NCI-H446 treated with DMSO at 0.1 percent for 48 hours (cell line): ENCODE measurements at places on chromosomes 5 and 9.

GRCh38 chr9:116797276-116797675, 110.2 kb downstream of the TRIM32 start:
- DNase-seq: no peak

GRCh38 chr5:57303985-57304384, 130.1 kb downstream of the GPBP1 start:
- DNase-seq: no peak

- DNase-seq: no peak
Measured at GRCh38 chr9:101591787-101592446, 2.9 kb downstream of the PPP3R2 start.

GRCh38 chr5:169632946-169633345, 4.1 kb upstream of the DOCK2 start:
- no peak for DNase-seq

- no peak for DNase-seq
Measured at GRCh38 chr5:151270599-151270998, 17.6 kb downstream of the GM2A start.

DNA sequence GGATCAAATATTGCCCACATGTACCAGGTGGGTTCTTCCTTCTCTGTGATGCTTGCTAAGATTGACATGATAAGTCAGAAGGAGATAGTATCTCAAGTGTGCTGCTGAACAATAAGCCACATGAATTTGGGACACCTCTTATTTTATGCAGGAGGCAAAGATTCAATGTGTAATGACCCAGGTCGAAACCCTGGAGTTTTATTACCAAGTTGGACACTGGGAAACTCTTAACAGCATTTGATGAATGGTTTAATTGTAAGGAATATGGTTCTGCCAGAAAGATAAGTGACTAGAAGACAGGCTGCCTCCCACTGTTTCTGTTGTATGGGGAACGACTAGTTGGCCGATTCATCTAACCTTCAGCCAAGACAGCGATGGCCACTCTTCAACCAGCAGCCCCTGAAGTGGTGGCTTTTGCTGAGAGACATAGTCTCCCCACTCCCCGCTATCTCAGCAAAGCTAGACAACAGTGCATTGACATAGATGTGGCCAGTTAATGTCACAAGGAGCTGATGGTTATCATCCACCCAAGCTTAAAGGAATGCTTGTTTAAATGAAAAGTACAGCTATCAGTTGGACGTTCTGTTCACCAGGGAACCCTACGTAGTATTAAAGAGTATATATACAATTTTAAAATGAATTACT, 407.7 kb downstream of the KDM4C start:
- DNase-seq: no peak

GRCh38 chr5:181107699-181108098, 23.3 kb downstream of the OR2V1 start:
- DNase-seq: no peak

GRCh38 chr5:52531105-52531504, 256.6 kb upstream of the ITGA1 start:
- DNase-seq: no peak

DNA sequence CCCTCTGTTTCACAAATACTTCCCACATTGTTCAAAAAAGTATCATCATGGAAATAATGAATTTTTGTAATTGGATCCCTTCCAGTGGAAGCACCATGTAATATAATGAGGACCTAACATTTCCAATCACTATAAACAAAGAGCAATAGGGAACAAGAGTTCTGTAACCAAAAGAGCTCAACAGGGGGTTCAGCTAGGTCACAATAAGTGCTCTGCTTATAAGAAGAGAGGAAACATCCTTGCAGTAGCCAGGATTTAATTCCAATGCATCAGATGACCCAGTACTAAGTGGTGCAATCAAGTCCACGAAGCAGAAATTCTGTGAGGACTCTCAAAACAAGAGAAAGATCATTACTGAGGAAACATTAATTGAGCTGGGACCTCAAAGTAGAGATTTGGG, 5.9 kb downstream of the SERINC5 start:
- no peak for DNase-seq

DNA sequence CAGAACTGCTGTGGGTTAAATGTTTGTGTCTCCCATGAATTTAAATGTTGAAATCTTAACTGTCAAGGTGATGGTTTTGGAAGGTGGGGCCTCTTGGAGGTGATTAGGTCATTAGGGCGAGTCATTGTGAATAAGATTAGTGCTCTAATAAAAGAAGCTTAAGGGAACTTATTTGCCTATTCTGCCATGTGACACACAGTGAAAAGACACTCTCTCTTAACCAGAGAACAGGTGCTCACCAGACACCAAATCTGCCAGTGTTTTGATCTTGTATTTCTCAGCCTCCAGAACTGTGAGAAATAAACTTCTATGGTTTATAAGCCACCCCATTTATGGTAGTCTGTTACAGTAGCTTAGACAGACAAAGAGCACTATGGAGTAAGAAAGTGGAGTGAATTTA, 117.9 kb upstream of the SV2C start:
- no peak for DNase-seq
